ENCODE measurements at places on chromosomes 16 and 17.

DNA sequence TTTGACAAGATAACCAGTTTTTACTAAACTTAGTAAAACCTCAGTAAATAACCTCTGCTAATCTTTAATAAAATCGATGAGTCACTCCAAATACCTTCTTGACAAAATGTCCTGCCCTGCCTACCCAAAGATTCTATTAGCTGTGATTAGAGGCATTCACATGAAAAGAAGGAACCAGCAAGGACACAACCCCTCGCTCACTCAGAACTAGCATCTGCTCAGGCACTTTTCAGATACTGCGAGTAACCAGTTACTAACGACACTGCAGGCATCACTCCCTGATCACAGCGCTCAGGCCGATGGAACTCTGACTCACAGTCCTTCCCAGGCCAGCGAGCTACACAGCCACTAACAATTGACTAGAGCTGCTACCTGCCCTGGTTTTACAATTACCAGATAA is 24.3 kb downstream of the PELP1 start:
- no peak for DNase-seq

- no peak for DNase-seq
Observed at GRCh38 chr17:73232587-73233373, 28.9 kb downstream of the CPSF4L start.

DNA sequence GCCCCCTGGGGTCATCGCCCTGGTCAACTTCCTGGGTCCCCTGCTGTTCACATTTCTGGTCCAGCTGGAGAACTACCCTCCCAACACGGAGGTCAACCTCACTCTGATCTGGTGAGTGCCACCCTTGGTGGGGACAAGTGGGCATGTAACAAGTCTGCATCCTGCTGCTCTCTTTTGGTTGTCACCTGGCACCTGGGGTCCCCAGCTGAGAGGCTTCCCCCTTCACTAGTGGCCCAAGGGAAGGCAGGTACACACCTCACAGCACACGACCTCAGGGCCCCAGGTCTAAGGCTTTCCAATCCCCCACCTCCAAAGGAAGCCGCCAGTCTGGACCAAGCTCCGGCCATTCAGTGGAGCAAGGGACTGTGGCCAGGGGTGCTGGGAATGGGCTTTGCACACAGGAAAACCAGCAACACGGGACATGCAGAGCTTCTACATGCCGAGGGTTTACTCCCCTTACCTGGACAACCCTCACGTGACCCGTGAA is 4.4 kb downstream of the TMC8 start:
- DNase-seq, result no peak

DNA sequence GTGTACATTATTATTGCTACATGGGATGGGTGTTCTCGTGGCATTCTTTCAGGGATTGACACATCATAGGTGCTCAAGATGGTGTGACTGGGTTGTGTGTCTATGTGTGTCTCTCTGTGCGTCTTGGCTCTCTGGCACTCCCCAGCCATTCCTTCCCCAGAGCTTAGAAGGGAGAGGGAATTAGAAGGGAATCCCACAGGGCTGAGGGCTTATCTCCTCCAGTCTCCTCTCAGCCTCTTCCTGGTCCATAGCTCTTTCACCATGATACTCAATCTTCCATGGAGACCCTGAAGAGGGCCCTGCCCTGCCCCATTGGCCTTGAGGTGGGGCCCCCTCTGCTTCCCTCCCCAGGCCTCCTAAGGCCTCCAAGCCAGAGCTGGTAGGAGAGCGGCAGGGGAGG is 52.0 kb downstream of the MRM1 start:
- DNase-seq, result no peak

DNA sequence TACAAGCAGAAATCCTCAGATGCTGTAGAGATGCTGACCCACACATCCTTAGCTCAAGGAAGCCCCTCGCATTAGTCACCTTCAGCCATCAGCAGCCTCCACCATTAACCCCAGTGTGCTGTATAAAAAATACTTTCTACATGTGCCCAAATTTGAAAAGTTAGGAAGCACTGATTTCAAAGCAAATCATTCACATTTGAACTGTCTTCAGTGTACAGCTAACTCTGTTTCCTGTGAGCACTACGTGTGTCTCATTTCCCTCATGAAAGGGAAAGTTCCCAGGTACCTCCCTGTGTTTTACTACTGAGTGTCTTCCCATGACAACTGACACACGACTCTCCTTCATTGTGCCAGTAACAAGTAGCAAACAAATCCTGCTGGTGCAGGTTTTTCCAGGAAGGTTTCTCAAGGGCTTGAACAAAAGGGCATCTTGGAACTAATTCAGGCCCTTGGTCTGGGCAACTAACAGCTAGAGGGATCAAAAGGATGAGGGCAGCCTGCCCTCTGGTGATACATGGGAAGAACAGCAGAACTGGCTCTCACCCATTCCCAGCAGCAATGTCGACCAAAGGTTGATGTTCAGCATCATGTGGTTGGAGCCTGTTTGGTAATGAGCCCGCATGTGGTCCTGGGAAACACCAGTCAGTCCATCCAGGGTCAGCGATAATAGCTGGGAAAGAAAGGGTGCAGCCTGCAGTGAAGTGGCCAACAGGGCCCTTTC is 4.0 kb downstream of the SLC35B1 start:
- DNase-seq, result no peak

GRCh38 chr16:2910441-2910969 is 1.2 kb upstream of the FLYWCH1 start:
- no peak for DNase-seq

DNA sequence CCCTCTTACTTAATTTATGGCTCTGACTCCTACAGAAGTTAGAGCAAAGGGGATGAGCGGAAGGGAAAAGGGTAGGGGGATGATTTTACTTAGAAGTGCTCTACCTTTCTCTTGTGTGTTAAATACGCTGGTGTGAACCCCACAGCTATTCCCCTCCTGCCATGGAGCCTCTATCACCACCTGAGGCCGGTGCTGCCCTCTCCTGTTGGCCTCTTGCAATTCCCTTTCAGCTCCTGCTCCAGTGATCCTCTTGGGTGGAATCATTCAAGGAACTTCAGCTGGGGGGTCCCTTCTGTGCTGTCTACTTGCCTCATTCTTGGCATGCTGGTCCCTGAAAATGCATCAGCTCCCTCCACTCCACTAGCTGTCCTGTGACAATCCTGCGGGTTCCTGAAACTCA is 41.8 kb upstream of the CDH8 start:
- no peak for DNase-seq

- DNase-seq, result no peak
Observed at GRCh38 chr16:5509794-5510193, 412.2 kb upstream of the EEF2KMT start.

GRCh38 chr16:82605863-82606620 is 20.7 kb upstream of the CDH13 start:
- no peak for DNase-seq

GRCh38 chr17:77645072-77646045 is 313.1 kb upstream of the TNRC6C start:
- no peak for DNase-seq

DNA sequence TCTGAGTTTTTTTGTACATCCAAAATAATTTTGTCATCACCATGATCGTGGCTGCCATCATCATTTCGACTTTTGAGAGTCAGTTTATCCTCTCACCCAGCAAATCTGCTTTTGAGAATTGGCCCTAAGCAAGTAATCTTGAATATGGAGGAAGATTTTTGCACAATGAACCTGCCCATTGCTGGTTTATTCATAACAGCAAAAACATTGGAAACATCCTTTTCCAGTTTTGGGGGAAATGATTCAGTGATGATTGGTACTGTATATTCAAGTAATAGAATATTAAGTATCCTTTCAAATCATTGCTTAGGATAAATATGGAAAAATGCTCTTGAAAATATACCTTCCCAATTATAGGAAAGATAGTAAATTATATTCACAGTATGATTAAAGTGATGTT is 53.1 kb downstream of the PRKCA start:
- no peak for DNase-seq

DNA sequence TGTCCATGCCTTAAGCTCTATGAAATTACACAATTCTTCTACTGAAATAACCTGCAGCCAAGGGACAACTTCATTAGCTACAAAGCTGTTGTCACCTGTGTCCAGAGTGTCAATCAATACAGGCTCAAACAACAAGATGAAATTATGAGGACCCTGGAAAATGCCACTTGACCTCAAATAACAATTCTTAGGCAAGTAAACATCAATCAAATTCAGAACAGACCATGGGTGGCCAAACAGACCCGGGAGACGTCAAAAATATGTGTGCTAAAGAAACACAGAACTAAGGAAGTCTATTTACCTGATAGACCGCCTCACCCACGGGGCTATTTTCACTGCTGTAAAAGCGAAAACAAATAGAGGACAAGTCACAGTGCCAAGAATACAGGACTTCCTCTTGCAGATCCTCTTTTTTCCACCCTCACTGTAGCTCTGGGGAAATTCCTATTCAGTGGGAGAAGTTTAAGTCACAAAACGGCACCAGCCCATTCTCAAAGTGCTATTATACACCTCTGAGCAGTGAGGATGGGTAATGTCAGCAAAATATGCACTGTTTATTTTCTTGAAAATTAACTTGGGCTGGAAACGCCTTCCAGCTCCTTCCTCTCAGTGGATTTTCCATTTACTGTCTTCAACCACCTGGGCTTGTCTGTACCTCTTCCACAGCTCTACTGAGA is 2.7 kb downstream of the LITAF start:
- no peak for DNase-seq

- DNase-seq, result no peak
Observed at GRCh38 chr17:64091116-64091515, 38.8 kb downstream of the ERN1 start.

DNA sequence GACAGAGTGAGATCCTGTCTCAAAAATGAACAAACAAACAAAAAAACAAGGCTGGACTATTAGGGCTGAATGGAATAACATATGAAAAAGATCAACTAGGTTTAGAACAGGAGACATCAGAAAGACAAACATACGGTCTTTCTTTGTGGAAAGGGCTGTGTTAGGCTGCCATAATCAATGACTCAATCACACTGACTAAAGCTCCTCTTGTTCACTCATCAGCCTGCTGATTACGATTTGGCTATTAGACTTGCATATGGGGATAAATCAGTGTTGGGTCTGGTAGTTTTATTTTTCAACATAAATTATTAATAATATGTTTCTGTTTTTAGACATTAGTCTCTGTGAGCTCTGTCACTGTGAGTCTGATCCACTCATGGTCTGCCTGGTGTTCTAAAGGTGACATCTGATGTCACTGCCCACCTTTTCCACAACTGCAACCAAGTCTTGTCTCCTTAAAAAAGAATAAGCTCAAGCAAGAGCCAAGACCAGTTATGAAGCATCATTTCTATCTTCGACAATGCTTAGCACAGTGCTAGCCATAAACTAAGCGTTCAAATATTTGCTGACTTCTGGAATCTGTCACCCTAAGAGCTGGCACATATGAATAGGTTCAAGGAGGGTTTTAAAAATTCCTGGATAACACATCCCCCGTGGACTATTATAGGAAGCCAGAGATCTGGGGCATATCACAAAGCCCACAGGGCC is 10.2 kb downstream of the CFAP20 start:
- no peak for DNase-seq

- no peak for DNase-seq
Observed at GRCh38 chr17:20934288-20934687, 108.5 kb downstream of the USP22 start.

- DNase-seq, result no peak
Observed at GRCh38 chr17:45116434-45117016, 15.8 kb downstream of the PLCD3 start.

DNA sequence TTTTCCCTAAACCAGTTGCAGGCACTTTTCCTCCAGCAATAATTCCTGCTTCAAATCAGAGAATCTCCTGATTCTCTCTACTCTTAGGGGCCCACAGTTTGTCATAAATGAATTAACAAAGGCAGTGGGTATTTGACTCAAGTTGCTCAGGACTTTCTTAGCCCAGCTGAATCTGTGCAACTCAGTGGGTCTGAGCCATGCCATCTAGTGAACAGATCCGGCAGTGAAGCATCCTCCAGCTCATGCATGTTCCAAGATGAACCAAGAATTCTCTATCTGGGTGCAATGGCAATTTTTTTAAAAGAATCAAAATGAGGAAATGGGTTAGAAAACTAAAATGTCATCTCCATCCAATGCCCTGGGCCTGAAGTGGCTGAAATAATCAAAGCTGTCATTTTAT is 575.2 kb upstream of the CDH11 start:
- no peak for DNase-seq

DNA sequence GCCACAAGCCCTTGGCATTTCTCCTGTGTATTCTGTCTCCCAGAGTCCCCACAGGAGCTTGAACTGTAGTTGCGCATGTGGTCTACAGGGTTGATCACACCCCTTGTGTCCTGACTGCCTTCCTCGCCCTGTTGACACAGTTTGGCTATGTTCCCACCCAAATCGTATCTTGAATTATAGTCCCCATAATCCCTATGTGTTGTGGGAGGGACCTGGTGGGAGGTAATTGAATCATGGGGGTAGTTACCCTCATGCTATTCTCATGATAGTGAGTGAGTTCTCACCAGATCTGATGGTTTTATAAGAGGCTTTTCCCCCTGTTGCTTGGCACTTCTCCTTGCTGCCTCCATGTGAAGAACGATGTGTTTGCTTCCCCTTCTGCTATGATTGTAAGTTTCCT is 21.2 kb downstream of the ADAD2 start:
- no peak for DNase-seq

GRCh38 chr16:11636172-11636721 is 32.0 kb upstream of the SNN start:
- no peak for DNase-seq

DNA sequence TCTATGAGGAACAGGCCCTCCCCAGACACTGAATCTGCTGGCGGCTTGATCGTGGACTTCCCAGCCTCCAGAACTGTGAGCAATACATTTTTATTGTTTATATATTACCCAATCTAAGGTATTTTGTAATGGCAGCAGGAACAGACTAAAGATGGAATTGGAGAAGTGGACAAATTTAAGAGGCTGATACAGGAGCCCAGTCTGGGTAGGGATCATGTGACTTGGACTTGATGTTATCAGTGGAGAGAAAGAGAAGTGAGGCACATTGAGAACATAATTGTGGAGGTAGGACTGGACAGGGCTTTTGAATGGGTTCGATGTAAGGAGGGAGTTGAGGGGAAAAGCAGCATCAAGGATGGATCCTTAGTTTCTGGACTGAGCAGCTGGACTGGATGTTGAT is 93.8 kb downstream of the USP31 start:
- no peak for DNase-seq

- DNase-seq, result no peak
Observed at GRCh38 chr17:45087504-45087975, 26.4 kb downstream of the NMT1 start.

DNA sequence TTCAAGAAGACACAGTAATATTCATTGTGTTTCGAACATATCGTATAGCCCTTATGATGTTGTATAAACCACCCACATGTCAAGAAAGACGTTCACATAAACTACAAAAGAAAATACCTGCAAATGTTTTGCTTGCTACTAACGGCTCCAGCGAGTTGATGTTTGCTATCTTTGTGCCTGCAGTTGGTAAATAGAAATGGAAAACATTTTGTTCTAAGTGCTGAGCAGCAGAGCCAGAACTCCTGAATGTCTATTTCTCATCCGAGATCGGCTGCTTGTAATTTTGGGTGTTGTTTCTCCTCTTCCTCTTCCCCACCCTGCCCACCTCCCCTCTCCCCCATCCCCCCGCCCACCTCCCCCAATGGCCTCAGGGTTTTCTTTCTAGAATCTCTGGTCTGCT is 5.0 kb downstream of the SYT17 start:
- DNase-seq, result no peak

- no peak for DNase-seq
Observed at GRCh38 chr16:31502981-31503380, 5.2 kb downstream of the RUSF1 start.

GRCh38 chr17:42565523-42566214 is 1.2 kb upstream of the MLX start:
- no peak for DNase-seq

Data from AG09319 (cell line).